WTC11 (cell line): ENCODE measurements at places on chromosomes 1 and 21. TPM values are rescaled to one million over a fixed set of nuclear protein-coding genes. Genes with fewer than 3 reads are reported as not detected.

GRCh38 chr1:35505911-35506798, 51.0 kb downstream of the KIAA0319L start:
- no peak for DNase-seq

Gene IGSF3
- 31.7 to 32.4 TPM (median 32.1 TPM) in 3 replicates for total RNA-seq

Gene USH2A
- total RNA-seq, result 0.07 to 0.37 TPM (median 0.32 TPM) in 3 replicates

Gene FALEC
- 0.71 to 1.2 TPM (median 1.0 TPM) in 3 replicates for total RNA-seq

DNA sequence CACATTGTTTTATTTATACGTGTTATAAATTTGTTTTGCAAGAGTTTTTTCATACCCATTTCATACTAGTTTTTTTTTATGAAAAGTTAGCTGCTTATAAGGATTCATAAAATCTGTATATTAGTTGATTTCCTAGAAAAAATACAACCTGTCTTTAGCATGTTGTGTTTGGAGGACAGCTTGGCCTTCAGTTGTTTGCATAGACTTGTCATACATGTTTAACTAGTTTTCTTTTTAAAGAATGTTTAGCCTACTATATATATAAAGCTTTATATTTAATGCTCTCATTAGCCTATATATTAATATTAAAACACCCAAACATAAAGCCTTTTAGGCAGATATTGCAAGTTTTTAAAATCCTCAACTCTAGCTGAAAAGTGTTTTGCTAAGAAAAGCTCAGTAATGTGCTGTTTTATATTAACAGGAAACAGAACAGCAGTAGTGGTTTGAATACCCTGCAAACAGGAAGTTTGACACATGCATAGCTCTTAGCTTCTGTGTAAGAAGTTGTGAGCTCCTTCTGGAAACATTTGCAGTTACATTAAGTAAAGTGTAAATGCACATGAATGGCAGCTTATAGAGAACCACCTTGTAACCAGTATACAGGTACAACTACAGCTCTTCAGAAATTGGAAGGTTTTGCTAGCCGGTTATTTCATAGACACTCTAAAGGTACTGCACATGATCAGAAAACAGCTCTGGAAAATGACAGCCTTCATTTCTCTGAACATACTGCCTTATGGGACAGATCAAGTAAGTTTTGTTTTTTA, at the start of gene PRKACB:
PRKACB (plus strand) TSS at position 476 of the 770 bp plus-strand sequence; CDS start at position 567, 91 bp downstream.
- DNase-seq, result no peak

Gene BPNT1
- 12.8 to 14.4 TPM (median 13.7 TPM) in 3 replicates for total RNA-seq

Gene S100A8
- total RNA-seq, result 1.4 TPM in 1 of 3 replicates, not detected in the others

Gene HFM1
- total RNA-seq, result 1.7 to 3.8 TPM (median 3.4 TPM) in 3 replicates

- no peak for DNase-seq
These were observed 70.5 kb upstream of the RUNX1 start for GRCh38 chr21:35119501-35120047.

DNA sequence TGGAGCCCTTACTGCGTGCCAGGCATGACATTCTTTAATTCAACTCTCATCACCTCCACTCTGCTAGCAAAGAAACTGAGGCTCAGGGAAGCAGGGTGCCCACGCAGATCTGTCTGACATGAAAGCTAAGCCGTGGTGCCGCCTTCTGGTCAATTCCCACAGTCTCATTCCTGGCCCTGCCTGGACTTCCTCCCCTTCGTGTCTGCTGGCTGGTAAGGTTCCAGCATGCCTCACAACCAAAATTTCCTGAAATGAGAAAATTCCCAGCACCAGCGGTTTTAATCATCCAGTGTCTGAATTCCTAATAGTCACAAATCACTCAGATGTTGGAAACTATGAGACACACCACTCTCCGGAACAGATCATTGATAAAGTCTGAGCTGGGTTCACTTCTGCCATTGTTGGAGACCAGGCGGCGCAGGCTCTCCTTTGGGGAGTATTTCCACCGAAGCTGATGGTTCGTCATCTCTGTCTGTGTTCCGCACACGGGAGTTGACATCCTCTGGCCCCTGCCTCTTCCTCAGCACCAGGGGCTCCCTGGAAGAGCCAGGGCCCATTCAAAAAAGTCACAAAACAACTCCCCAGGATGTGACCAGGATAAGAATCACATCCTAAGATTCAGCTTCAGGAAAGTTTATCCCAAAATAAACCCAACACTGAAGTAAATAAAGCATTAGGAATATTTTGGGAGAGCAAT, 167.7 kb downstream of the PLPP3 start:
- no peak for DNase-seq

DNA sequence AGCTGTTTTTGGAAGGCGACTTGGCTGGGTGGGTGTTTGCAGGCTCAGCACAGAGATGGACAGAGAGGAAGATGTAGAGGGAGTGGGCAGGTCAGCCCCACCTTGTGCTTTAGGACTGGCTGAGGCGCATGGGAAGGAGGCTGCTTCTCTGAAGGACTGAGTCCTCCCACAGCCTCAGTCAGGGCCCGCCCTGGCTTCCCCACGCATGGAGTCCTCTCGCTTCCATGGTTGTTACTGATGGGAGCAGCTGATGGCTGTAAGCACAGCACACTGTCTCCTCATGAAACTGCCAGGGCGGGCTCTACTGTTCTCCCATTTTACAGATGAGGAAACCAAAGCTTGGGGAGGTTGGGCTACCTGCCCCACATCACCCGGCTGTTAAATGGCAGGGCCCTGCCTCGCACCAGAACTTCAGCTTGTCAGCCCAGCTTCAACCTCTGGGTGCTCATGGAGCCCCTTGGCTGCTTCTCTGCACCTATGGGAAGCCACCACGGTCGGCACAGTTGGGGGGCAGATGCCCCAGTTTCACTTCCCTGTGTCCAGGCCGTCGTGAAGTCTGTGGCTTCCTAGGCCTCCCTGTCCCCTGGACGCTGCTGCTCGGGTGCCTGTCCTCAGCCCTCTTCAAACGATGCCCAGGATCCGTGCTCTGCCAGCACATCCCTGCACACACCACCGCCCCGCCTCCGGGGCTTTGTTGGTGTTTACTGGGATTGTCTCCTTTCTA, 2.4 kb downstream of the TMEM201 start:
- no peak for DNase-seq

DNA sequence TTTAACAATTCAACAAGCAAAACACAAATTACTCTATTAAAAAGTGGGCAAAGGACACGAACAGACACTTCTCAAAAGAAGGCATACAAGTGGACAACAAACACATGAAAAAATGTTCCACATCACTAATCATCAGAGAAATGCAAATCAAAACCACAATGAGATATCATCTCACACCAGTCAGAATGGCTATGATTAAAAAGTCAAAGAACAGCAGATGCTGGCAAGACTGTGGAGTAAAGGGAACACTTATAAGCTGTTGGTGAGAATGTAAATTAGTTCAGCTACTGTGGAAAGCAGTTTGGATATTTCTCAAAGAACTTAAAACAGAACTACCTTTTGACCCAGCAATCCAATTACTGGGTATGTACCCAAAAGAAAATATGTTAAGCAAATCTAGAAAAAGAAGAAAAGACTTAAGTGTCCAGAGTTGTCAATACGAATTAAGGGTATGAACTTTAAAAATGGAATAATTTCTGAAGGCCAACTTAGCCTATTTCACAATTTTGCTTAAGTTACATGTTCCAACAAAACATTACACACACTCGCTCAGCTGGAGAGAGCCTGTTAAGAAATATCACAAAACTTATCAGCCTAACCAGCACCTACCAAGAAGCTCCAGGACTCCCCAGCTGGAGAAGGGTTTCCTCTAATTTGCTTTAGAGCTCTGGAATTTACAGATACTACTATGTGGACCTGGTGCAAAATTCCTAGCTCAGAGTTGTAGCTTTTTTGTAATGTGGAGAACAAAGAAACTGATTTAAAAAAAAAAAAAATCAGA, 232.1 kb downstream of the DUSP10 start:
- DNase-seq, result no peak

GRCh38 chr21:38709876-38710275, 95.9 kb upstream of the ETS2 start:
- no peak for DNase-seq

DNA sequence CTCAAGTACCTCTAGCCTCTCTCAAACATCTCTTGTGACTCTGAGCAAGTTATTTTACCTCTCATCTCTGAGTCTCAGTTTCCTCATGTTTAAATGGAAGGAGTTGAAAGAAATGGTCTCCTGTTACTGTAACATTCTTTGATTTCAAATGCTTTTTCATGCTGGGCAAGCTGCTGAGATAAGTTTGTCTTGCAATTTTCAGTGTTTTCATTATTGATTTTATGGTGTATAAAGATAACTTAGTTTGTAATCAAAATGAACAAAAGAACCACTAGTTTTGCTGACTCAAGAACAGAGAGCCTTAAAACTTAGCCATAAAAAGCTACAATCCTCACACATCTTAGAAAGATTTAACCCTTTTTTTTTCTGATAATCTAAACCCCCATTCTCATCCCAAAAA, 4.5 kb downstream of the LIPI start:
- DNase-seq, result no peak

DNA sequence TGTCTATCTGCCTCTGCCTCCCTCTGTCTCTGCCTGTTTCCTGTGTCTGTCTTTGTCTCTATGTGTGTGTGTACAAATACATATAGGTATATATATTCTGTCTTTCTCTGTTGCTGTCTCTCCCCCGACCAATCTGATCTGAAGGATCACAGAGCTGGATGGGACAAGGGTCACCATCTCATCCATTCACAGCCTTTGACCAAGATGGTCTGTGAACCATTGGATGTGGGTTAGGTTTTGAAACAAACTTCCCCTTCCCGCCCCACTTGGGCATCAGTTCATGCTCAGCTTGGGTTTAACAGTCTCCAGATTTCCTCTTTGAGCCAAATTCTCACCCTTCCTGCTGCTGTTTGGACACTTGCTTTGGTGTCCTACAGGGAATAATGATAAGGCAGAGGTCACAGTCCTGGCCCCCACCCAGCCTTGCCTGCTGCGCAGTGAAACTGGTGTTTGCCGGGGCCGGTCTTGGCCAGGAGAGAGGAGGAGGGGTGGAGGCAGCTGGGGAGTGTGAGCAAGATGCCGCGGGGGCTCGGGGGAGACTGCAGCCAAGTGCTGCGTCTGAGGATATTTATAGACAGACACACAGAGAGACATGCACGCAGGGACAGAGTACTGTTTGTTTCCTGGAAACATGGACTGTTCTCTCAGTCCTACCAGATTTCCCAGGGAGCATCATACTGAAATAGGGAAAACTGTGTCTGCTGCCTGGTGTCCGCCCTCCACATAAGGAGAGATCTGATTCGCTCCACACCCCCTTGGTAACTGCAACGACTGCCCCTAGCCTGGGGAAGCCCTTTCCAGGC, 27.0 kb upstream of the BTG2 start:
- no peak for DNase-seq

DNA sequence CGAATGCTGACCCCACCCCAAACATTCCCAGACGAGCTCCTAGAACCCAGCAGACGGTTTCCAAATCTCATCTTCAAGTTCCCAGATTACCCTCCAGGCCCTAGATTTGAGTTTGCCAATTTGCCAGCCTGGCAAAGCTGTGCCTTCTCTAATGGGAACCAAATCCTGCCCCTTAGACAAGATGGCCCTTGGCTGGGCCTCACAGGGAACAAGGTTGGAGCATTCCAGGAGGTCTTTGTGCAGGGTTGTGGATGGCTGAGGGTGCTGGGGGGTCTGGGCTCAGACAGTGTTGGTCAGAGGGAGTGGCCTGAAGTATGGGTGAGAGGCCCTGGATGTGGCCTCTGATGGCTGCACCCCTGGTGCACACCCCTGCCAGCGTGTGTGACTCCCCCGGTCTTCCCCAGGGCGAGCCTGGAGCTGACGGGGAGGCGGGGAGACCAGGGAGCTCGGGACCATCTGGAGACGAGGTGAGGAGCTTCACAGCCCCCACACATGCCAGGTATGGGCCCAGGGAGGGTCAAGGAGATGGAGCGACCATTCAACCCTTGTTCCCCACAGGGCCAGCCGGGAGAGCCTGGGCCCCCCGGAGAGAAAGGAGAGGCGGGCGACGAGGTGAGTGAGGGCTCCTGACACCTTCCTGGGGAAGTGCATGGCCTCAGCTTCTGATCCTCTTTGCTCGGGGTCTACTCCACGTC, 10.2 kb downstream of the COL6A1 start:
- no peak for DNase-seq

- DNase-seq, result no peak
These were observed 6.6 kb upstream of the RGS8 start for GRCh38 chr1:182690886-182691443.

DNA sequence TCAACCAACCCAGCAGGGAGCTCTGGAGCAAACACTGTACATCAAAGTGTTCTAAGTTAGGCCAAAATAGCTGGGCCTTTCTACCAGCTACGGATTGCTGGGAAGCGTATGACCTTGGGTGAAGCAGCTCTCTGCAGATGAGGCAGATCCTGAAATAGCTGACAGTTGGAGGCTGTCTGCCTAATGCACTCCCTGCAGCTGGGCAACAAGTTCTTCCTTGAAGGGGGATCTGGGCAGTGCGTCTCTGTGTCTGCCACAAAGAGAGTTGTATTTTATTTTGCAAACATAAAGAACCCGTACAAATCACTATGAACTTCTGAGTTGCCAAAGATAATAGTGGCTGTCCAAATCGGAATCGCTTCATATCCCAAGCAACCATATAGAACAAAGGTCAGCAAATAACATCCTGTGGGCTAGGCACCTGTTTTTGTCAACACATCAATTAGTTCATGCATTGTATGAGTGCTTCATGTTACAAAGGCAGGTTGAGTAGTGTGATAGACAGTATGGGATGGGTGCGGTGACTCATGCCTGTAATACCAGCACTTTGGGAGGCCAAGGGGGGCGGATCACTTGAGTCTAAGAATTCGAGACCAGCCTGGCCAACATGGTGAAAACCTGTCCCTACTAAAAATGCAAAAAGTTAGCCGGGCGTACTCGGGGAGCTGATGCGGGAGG, 29.1 kb upstream of the KLF17 start:
- DNase-seq, result peak; percentile 21

- DNase-seq, result no peak
These were observed 32.6 kb upstream of the BTG2 start for GRCh38 chr1:203272633-203273205.

Gene CR1L
- total RNA-seq, result 12.5 to 16.5 TPM (median 13.7 TPM) in 3 replicates

GRCh38 chr21:28459193-28459592, 533.5 kb downstream of the LTN1 start:
- DNase-seq, result no peak

DNA sequence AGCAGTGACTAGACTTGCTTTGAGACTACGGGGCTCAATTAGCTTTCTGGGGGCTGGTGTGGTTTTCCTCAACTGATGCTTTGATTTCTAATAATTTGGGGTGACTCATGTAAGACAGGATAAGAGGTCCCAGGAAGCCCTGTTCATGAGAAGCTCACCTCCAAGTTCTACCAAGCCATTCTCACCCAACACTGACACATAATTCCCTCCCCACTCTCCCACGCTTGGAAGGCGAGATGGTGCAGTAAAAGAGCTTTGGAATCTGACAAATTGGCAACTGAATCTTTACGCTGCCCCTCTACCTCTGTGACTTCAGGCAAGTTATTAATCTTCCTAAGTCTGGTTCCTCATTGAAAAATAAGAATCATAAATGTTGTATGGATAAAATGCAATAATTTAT, 299.1 kb upstream of the DUSP10 start:
- no peak for DNase-seq
